ENCODE measurements at places on chromosomes 3 and 15.

DNA sequence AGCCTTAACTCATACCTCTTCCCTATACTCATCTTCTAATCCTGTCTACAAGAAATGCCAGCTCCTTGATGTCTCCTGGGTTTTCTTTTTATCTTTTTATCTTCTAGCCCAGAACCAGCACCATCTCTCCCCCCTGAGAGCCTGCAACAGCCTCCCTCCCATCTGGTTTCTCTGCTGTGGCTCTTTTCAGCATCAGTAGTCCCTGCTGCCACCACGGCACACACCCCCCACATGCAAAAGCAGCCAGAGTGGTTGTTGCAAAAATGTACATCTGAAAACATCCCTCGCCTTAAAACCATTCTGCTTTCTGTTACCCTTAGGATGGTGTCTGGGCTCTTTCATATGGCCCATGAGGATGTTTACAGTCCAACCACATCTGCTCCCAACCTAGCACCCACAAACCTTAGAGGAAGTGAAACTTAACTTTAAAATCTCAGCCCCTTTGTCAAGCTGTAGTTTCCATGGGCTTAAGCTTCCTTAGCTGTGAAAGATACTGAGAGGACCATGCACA is 775 bp downstream of the TTC21A start:
- DNase-seq, result no peak

- DNase-seq, result peak; percentile 27
Measured at GRCh38 chr15:68650901-68651709, 72.3 kb downstream of the CORO2B start.

DNA sequence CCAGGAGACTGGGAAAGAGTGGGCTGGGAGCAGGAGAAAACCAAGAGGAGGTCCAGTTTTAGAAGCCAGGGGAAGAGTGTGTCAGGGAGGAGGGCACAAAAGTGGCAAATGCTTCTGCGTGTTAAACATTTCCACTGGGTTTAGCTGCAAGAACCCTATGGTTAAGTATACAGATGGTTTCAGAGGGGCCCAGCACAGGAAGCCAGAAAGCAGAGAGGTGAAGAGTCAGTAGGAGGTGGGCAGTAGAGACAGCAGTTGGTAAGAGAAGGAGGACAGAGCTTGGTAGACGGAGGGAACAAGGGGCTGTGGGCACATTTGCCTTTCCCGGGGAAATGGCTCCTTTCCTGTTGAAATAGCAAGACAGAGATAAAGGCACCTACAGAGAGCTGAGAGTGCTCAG is 133.8 kb downstream of the EPHB1 start:
- DNase-seq, result no peak

DNA sequence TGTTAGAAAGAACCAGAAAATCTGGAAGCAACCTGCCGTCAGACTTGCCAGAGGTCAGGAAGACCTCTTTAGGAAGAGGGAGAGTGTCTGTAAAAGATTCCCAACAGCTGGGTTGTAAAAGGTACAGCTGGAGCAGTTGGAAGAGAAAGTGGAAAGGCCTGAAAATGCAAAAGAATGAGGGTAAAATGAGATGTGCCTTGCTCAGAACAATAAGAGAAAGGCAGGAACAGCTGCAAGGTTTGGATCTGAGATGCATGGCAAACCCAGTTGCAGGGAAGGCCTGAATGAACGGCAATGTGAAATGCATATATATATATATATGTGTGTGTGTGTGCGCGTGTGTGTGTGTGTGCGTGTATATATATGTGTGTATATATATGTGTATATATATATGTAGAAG is 88.1 kb downstream of the ZIC1 start:
- no peak for DNase-seq

DNA sequence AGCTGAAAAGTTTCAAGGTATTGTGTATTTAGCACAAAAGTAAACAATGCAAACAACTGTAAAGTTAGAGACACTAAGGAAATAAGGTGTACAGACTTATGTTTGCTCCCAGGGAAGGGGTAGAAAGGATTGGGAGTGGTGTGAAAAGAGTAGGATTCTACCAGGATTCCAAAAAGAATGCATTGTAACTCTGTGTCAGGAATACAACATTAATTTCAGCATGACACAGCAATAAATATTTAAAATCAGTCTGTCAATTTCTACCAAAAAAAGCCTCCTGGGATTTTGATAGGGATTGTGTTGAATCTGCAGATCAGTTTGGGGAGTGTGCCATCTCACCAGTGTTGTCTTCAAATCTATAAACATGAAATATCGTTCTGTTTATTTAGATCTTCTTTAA is 73.4 kb downstream of the LRRC28 start:
- no peak for DNase-seq

DNA sequence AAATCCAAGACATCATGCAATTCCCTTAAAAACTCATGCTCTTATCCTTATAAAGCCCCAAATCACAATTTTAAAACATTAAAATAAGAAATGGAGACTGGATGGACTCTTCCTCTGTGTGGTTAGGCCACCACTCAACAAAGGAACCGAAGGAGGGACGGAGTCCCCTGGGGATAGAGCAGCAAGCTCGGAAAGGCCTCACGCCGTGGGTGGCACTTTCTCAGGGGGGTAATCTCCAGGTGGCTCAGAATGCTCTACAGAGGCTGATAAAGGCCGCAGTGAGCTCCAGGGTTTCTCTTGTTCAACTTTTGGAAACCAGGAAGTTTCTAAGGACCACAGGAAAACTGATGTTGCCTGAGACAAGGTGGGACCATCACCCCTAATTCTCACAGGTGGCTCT is 23.2 kb downstream of the CCR9 start:
- DNase-seq, result no peak

DNA sequence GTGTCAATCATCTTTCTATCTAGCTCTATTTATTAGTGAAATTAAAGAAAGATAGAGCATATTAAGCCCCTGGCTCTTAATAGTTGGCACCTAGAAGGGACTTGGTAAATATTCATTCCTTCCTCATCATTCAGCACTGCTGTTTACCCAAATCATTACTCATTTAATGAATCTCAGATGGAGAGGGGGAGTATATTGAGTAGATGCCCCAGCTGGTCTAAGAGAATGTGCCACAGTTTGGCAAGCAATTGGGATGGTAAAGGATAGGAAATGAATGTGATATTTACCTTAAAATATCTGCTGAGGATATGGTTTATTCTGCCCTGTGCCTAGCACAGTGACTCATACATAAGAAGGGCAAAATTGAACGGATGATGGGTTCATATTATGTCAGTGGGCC is 6.0 kb downstream of the IL1RAP start:
- DNase-seq, result no peak

DNA sequence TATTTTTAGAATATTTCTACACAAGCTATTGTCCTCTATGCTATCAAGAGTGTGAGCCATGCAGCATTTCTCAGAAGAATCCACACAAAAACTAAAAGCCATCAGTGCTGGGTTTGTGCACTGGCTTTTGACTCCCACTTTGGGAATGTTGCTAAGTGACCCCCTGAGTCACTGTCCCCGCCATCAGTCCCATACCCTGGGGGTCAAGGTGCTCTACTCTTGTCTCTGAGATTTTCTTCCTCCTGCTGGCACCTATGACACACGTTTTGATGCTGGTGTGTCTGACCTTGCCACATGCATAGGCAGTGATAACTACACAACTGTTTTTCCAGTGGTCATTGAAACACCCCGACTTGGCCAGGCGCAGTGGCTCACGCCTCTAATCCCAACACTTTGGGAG is 19.8 kb downstream of the CMTM7 start:
- DNase-seq, result no peak

- DNase-seq, result no peak
Measured at GRCh38 chr3:51362476-51362875, 22.6 kb upstream of the MANF start.

GRCh38 chr15:78087951-78088772 is 4.2 kb upstream of the SH2D7 start:
- no peak for DNase-seq

DNA sequence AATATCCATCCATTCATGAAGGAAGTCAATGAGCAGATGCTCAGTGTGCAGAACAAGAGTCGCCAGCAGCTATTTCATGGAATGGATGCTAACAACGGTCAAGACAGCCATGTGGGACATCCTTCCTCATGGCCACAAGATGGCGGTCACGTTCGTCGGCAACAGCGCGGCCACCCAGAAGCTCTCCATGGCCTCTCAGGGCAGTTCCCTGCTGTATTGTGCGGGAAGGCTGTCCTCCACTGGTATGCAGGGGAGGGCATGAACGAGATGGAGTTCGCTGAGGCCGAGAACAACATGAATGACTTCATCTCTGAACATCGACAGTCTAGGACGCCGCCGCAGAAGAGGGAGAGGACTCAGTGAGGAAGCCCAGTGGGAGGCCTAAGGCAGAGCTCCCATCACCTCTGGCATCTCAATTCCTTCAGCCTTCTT is 208.3 kb downstream of the TJP1 start:
- no peak for DNase-seq

DNA sequence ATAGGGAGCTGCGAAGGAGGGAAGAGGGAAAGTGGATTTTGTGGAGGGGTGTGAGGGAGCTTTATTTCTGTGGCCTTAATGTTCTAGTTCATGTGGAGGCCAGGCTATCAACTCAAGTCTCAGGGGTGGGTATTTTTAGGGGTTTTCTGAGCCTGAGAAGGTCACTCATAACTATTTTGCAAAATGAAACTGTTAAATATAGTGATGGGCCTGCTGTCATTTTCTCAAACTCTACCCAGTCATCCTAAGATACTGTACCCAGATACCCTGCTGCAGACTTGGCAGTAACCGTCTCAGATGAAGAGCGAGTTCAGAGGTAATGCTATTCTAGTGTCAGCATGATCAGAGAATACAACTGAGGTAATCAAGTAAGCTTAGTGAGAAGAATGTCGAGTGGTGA is 545.0 kb upstream of the TBL1XR1 start:
- no peak for DNase-seq

- DNase-seq, result no peak
Measured at GRCh38 chr15:62797171-62797570, 245.4 kb upstream of the TPM1 start.

GRCh38 chr15:40852529-40852928 is 8.7 kb downstream of the SPINT1 start:
- DNase-seq, result no peak

DNA sequence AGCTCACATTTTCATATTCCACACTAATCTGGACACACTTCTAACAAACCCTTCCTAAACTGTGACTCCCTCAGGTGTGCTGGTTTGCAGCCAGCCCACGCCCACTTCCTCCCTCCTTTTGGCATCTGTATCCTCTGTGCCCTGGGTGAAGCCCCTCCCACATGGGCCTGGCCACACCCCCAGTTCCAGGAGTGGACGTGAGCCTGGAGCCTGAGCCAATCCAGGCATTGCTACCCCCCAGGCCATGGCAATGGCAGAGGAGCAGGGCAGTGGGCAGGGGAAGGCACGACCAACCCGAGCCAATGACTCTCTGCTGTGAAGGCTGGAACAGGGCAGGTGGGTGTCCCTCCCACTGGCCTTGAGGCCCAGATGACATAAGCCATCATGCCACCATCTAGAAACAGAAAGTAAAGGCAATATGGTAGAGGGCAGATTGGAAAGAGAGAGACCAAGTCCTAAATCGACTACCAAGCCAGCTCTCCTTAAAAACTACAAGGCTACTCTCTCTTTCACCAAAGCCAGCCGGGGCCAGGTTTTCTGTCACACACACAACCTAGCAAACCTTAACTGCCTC is 18.6 kb downstream of the FAM174B start:
- no peak for DNase-seq

DNA sequence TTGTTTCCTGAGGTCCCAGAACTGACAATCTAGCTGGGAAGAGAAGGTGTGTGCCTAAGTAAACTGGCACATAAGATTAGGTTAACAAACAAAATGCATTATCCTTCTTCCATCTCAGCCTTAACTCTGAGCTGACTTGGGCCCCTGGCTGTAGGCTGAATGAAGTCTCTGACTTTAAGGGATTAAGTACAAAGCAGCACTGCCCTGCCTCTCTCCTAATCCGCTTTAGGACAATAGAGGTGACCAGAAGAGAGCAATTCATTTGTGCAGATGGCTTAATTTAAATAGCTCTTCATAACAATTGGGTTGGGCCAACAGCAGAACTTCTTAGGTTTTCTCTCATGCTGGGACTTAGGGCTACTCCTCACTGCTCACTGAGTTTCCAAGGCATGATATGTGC is 181.6 kb upstream of the SOX14 start:
- DNase-seq, result no peak

DNA sequence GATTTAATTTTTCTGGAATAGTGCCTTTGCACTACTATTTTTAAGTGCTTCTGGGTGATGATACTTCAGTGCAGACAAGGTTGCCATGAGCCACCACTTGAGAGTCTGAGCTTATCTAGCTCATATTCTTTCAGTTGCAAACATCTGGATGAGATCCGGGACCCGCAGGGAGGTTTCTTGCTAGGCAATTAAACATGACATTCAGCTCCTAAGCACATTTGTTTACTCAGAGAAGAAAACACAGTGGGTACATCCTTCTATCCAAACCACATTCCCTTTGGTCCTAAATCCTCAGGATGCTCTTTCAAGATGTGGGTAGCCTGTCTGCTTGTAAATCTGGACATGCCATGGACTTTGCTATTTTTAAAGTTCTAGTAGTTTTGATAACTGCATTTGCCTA is 12.0 kb downstream of the PLSCR1 start:
- no peak for DNase-seq

DNA sequence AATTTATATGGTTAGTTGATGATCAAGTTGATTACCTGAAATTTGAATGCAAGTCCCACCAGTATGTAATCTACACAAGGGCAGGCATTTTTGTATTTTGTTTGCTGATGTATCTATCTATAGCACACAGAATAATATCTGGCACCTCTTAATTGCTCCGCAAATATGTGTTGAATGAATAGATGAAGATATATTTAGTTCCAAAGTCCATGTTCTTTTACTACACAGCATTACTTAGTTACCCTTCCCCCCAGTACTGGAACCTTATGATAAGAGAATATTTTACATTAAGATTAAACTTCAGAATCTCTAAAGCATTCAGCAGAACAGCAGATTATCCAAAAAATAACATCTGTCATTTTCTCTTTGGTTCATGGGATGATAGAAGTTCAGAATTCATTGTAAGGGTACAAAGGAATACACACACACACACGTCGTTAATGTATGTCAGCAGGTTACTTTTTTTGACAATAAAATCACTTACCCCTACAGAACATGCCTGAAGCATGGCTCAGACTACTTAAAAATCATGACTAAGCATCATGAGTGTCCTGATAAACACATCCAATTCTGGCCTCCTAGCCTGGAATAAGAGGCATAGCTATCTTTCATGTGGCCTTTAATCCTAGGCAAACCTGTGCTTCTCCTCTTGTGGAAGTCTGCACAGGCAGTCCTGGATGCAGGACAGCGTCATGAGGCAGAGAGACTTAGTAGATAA is 148.9 kb upstream of the TBC1D5 start:
- DNase-seq, result no peak

- no peak for DNase-seq
Measured at GRCh38 chr3:48092270-48092669, 76.1 kb upstream of the MAP4 start.

All from effector CD4-positive, alpha-beta T cell (primary cell).